ENCODE measurements at places on chromosomes 5 and 9.

GRCh38 chr9:36905101-36906066, 128.7 kb downstream of the PAX5 start:
- no peak for DNase-seq

- no peak for DNase-seq
Measured at GRCh38 chr5:171635561-171636245, 149.9 kb upstream of the SMIM23 start.

- DNase-seq, result no peak
Measured at GRCh38 chr9:122360891-122361290, 9.9 kb upstream of the PTGS1 start.

- DNase-seq, result no peak
Measured at GRCh38 chr9:92026206-92027002, 76.4 kb upstream of the ROR2 start.

- DNase-seq, result no peak
Measured at GRCh38 chr5:130836729-130837649, 328.1 kb downstream of the HINT1 start.

DNA sequence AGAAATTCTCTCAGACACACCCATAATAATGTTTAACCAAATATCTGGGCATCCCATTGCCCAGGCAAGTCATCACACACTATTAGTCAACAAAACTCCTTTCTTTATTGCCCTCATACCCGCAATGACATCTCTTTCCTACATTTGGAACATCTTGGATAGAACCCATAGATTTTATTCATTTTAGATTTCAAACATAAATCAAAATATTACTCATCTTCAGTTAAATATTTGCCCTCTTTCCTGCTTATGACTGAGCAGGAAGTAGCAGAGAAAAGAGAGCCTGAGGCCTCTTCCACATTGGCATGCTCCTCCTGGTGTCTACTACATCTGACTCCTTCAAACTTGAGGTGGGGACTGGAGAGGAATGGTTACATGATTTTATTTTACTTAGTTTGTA, 592.0 kb downstream of the CHSY3 start:
- no peak for DNase-seq

- DNase-seq, result no peak
Measured at GRCh38 chr9:130276955-130277354, 11.4 kb downstream of the HMCN2 start.
